ENCODE measurements at places on chromosomes 4 and X. TPM values are rescaled to one million over a fixed set of nuclear protein-coding genes. Genes with fewer than 3 reads are reported as not detected.

QDPR gene
- 27.7 TPM for polyA plus RNA-seq

RRH gene
- polyA plus RNA-seq: not detected

RPS6KA6 gene
- 0.49 TPM for polyA plus RNA-seq

ITIH6 gene
- polyA plus RNA-seq: not detected

VSIG4 gene
- polyA plus RNA-seq: not detected

ATP2B3 gene
- 0.06 TPM for polyA plus RNA-seq

SLC38A5 gene
- polyA plus RNA-seq: 81.3 TPM

PPP2R3B gene
- polyA plus RNA-seq: 11.3 TPM

HELT gene
- not detected for polyA plus RNA-seq

CNKSR2 gene
- polyA plus RNA-seq: not detected

ZC4H2 gene
- polyA plus RNA-seq: 1.5 TPM

TLR2 gene
- not detected for polyA plus RNA-seq

PROM1 gene
- polyA plus RNA-seq: not detected

CYSLTR1 gene
- 18.0 TPM for polyA plus RNA-seq

RIPPLY1 gene
- polyA plus RNA-seq: not detected

GLRA2 gene
- not detected for polyA plus RNA-seq

RBMXL3 gene
- not detected for polyA plus RNA-seq

PPP4R3C gene
- polyA plus RNA-seq: not detected

MAGEC2 gene
- polyA plus RNA-seq: not detected

ZNF732 gene
- 0.14 TPM for polyA plus RNA-seq

All from GM12878 (cell line).